ENCODE measurements at places on chromosomes 6 and 20.
A peak's percentile ranks its signal among the peaks of the same experiment; 100 is the strongest.

- DNase-seq, result no peak
These were observed 4.2 kb upstream of the VARS1 start for GRCh38 chr6:31799781-31800180.

- DNase-seq, result no peak
These were observed 156.9 kb upstream of the BEND3 start for GRCh38 chr6:107272246-107272645.

GRCh38 chr6:143400258-143401067, 50.0 kb downstream of the ADAT2 start:
- no peak for DNase-seq

DNA sequence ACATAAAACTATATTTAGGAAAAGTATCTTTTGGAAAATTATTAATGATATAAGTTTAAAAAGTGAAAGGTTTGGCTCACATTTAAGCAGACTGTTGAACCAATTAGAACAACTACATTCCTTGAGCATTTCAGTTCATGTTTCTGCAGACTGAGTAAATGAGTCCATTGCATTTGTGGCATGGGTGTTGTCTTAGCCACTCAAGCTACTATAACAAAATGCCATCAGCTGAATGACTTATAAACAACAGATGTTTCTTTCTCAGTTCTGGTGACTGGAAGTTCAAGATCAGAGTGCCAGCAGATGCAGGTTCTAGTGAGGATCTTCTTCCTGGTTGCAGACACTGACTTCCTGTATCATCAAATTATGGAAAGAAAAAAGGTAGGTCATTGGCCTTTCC, 67.1 kb upstream of the SLC2A12 start:
- no peak for DNase-seq

- no peak for DNase-seq
These were observed 110.5 kb downstream of the KIF16B start for GRCh38 chr20:16462711-16463110.

DNA sequence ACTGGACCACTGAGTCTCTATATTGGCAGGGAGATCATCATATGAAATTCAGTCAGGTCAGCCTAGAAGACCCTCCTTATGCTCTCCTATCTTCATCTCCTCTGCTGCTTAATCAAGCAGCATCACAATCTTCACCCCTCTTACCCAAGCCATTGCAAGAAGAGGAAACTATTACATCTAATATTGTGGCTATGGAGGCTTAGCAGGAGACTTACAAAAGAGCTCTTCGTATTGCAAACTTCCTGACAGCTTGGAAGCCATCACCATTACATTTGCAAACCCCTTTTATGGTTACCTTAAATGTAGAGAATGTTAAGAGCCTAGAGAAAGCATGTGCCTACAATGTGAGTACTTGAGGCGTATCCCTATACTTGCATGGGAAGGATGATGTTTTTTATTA, 87.2 kb upstream of the STXBP5 start:
- no peak for DNase-seq

GRCh38 chr20:17854307-17854903, 114.2 kb downstream of the SNX5 start:
- no peak for DNase-seq

GRCh38 chr20:37690626-37691369, 3.0 kb upstream of the CTNNBL1 start:
- DNase-seq, result no peak

GRCh38 chr6:167756597-167756996, 70.1 kb upstream of the AFDN start:
- no peak for DNase-seq

- no peak for DNase-seq
These were observed 236.4 kb downstream of the FOXA2 start for GRCh38 chr20:22348010-22348409.

DNA sequence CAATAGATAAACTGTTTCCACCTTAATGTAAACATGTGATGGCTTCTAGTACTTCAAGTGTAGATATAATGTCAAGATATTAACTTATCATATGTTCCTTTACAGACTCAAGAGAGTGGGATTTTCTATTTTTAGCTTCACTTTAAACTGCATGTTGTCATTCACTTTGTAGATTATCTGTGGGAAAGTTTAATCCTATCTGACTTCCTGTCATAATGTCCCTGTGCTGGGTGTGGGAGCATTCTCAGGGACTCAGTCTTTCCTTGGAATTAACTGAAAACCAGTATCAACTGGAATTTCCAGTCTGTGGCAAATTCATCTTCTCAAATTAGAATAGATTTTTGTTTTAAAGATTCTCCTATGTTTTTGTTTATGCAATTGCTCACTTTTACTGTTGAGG, 226.1 kb upstream of the FERMT1 start:
- DNase-seq, result no peak

- no peak for DNase-seq
These were observed 111.3 kb downstream of the LY86 start for GRCh38 chr6:6699741-6700367.

DNA sequence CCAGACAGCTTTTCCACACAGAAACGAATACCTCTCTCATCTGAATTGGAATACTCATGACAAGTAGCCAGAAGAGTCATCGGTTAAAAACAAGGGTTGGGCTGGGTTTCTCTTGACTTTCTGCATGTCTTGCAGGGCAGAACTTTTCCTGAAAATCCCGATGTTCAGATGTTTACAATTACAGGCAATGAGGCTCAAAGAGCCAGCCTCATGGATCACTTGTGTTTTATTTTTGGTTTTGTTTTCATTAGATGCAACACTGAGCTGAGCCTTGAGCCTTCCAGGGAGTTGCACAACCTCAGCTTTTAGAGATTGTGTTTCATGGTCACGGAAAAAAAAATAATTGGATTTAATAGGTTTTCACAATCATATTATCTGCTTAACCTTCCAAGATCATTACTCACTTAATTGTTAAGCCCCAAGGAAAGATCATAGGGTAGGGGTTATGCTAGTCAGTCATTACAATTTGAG, 288.1 kb upstream of the PRDM1 start:
- no peak for DNase-seq

- no peak for DNase-seq
These were observed 979.8 kb upstream of the GJE1 start for GRCh38 chr6:141152951-141153350.

- no peak for DNase-seq
These were observed 33.6 kb downstream of the TFAP2A start for GRCh38 chr6:10381133-10381829.

GRCh38 chr20:2872459-2873009, 747 bp upstream of the PTPRA start:
- peak; percentile 58 for DNase-seq
